Stimulated activated CD4-positive, alpha-beta T cell treated with anti-CD3 and anti-CD28 coated beads, Interleukin-1b, Interleukin-23, amount 100 ng/mL, for 1 hour (primary cell): ENCODE measurements at places on chromosomes 7 and 10.

GRCh38 chr7:45670227-45670626 lies 96.1 kb downstream of the ADCY1 start:
- DNase-seq: no peak

DNA sequence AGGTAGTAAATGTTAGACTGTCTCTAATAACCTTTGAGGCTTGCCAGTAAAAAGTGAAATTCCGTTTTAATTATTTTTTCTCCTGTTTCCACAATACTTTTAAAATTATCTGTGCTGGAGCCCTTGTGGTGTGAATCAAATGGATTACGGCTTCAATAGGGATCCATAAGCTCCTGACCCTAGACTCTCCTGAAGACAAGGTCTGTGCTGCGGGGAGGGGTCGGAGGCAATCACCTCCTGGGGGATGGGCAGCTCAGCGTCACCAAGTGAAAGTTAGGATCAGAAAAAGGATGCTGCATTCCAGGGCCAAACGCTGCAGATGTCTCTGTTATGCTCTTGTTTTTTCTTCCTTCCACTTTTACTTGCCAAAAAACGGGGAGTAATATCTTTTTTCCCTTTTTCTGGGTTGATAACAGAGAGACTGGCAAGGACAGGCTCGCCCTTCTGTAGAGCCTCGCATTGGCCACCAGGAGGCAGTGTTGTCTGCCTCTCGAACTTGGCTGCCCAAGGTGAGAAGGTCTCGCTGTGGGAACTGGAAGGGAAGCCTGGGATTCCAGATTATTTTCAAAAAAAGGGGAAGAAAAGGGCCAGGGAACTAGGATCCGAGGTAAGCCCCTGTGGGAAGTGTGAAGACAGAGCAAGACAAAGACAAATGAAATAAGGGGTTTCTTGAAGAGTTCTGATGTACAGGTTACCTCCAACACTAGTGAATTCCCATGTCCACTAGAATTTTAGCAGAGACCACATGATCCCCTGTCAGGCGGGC lies 621.9 kb downstream of the ACTR3B start:
- DNase-seq: no peak

- DNase-seq: no peak
Measured at GRCh38 chr7:47432671-47433563, 149.0 kb downstream of the TNS3 start.

- DNase-seq: no peak
Measured at GRCh38 chr7:22726907-22727713, at the start of gene IL6. Gene IL6, plus strand, starts transcription at chr7:22727200. Its CDS starts 63 bp downstream, at chr7:22727263.

- DNase-seq: no peak
Measured at GRCh38 chr10:131553121-131553520, 241.6 kb upstream of the TCERG1L start.

GRCh38 chr7:128963327-128963757 lies 25.6 kb downstream of the IRF5 start:
- DNase-seq: no peak

DNA sequence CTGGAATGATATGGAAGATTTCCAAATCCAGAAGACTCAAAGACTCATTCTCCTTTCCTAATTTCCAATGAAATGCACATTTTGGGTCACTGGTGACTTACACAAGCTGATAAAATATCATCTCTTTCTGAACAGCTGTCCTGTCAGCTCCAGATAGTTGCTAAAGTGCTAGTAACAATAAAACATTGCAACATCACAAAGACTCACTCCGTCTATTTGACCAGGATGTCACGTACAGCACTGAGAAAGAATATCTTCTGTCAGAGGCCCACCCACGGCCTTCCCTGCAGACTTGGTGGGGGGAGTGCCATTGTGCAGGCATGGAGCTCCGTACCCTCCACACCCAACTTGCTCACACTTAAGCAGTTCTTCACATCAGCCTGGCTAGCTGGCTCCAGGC lies 78.9 kb upstream of the EGR2 start:
- DNase-seq: no peak
